CD4-positive, alpha-beta T cell treated with Interleukin-15 for 4 hours (primary cell): ENCODE measurements at places on chromosomes 4 and X.

- DNase-seq: no peak
Observed at GRCh38 chrX:87901060-87901459, 383.5 kb downstream of the KLHL4 start.

DNA sequence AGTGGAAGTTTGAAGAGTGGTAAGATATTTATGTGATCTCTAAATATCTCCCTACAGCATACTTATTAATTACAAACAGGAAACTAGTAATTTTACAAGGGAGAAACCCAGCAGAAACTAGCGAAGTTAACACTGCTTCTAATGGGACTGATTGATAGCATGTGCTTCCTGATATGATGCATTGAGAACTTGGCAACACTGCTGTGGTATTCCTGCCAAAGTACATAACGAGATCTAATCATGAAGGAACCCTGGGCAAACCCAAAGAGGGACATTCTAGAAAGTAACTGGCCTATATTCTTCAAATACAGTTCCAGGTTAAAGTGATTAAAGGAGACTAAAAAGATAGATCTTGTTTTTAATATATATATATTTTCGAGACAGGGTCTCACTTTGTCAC, 4.6 kb upstream of the GPR34 start:
- no peak for DNase-seq

DNA sequence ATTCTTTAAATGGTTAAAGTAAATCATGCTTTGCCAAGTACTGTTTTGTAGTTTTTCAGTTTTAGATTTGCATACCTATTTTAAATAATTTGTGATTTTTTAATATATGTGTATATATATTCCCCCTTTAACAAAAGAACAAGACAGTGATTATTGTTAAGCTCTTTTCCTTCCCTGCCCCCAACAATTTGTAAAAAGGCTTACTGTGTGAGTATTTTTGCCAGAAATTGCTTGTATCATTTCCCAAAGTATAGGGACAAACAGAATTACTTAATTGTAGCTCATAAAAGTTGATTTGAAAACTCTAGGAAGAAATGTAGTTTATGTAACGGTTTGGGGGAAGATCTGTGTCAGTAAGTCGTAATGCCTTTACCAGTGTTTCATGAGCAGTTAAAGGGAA, 19.0 kb downstream of the CPEB2 start:
- no peak for DNase-seq

DNA sequence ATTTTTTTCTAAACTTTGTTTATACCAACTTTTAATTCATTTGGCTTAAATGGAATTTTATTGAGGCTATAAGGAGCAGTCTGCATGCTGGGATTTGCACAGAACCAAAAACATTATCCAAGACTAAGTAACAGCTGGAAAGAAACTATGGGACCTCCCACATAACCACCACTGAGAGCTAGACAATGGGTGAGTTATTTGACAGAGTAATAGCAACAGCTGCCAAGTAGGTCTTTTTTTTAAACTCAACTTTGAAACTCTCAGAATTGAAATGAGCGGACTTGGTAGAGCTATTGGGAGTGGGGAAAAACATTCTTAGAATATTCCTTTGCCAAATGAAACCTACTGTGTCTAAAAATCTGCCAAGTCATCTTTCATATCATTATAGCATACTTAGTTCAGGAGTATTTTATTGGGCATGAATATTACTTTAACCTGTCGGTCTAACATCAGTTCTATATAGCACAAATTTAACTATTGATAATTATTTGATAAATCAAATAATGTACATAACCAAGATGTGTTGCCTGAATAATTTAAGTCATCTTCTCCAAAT, 1428.0 kb downstream of the PCDH7 start:
- no peak for DNase-seq

DNA sequence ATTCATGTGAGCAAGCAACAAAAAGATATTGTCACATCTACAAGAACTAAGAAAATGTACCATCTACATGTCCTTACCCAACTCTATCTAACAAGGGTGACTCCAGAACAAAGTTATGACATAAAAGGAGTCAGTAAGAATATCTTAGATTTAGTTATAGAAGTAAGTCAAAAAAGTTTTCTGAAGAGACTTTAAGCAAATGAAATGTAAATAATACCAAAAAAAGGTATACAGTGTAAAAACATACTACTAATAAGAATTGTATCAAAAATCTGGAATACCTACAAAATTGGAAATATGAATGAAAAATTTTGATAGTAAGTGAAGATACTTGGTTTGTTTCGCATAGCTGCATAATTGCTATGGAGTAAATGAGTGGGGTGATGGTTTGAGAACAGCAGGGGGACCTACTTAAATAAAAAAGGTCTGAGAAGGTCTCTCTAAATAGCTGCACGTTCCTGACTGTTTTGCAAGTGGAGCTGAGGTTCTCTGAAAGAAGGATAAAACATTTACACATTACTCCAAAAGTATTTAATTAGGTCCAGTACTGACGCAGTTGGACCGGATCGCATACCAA, 51.0 kb upstream of the ENPP6 start:
- DNase-seq: no peak

- no peak for DNase-seq
Observed at GRCh38 chrX:136827026-136827425, 46.3 kb upstream of the ARHGEF6 start.

- DNase-seq: no peak
Observed at GRCh38 chr4:155705664-155706063, 39.0 kb downstream of the GUCY1A1 start.

DNA sequence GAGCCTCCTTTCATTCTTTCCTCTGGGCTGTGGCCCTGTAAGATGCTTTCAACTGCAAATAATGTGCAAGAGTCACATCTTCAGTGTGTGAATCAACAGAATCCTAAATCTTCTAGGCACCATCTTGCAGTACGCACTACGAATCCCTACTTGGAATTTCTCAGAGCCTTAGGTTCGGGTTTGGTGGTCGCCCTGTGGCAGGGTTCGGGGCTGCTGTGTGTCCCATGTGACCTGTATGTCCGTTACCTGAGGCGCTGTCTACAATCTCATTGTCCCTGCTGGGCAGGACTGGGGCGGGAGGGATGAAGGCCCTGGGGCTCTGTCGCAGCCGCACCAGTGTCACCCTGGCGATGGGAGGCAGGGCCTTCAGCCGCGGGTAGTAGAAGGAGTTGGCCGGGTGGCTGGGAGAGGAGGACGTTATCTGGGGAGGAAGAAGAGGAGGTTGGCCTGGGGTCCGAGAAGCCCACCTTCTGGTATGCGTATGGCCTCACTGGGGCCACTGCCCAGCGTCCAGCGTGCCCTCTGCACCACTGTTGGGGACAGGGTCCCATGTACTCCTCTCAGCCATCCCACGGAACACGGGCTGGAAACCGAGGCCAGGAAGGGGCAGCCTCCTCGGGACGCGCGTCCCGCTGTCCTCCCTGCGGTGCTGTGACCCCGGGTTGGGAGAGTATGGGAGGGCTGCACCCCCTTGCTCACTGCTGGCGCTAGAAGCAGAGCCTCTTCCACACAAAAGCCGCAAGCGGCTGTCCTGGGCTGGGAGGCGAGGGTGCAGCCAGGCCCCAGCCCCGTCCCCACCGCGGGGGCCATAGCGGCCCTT, 2.0 kb downstream of the SPON2 start:
- no peak for DNase-seq

GRCh38 chr4:154487145-154487544, 4.5 kb downstream of the DCHS2 start:
- DNase-seq: no peak

GRCh38 chrX:3263681-3264126, 82.7 kb downstream of the MXRA5 start:
- no peak for DNase-seq

- peak; percentile 72 for DNase-seq
Observed at GRCh38 chr4:113682730-113683537, 78.6 kb downstream of the CAMK2D start.

DNA sequence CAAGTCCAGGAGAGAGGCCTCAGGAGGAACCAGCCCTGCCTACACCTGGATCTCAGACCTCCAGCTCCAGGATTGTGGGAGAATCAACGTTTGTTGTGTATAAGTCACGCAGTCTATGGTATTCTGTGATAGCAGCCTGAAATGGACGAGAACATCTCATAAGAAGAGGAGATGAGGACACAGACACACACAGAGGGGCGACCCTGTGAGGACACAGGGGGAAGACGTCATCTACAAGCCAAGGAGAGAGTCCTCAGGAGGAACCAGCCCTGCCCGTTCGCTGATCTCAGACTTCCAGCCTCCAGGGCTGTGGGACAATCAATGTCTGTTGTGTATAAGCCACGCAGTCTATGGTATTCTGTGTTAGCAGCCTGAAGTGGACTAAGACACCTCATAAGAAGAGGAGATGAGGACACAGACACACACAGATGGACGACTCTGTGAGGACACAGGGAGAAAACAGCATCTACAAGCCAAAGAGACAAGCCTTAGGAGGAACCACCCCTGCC, 20.3 kb downstream of the P2RY8 start:
- no peak for DNase-seq

- DNase-seq: no peak
Observed at GRCh38 chr4:126755506-126755905, 877.3 kb upstream of the INTU start.

GRCh38 chr4:40940317-40940741, 190.6 kb downstream of the NSUN7 start:
- no peak for DNase-seq

DNA sequence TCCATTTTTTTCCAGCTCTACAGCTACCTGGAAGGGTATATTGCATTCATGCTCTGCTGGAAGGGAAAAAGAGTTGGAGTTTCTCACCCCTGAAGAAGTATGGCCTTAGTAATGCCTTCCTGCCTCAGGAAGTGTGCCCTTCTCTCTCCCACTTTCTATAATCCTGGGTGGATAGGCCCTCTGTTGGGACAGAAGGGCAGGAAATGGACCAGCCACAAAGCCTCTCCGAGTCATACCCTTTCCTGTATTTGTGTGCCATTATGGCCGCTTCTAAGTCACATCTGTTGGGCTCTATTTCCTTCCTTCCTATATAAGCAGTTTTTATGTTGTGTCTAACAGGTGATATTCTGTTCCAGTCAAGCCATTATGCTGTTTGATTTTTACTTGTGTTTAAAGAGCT, 74.8 kb upstream of the SMARCA5 start:
- DNase-seq: no peak

GRCh38 chrX:153845842-153846241, 15.5 kb upstream of the PDZD4 start:
- DNase-seq: no peak

GRCh38 chr4:56613101-56613862, 67.8 kb downstream of the HOPX start:
- no peak for DNase-seq

DNA sequence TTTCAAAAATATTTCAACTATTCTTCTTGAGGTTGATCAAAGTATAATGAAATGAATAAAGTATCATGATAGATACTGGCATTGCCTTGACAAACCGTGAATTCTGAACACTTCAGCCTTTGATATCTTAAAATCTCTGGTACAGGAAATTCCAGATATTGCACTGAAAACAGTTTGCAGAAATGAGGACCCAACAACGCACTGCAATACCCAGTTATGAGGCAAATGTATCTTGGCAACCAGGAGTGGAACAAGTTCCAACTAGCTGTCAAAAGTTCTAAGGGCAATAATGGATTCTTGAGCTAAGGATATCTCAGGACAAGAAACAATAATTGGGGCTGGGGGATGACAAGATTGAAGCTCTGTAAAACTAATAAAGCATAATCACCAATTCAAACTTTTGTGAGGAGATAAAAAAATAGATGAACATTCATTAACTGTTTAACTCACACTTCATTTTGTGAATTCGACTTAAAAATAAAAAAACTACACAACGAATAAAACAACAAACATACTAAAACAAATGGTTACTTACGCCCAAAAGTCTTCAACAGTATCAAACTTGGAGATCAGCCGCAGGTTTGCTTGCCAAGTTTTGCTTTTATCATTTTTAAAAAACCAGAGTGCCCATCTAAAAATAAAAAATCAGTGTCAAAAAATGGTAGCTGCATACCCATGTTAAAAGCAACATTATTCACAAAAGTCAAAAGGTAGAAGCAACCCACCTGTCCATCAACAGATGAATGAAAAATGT, 38.1 kb downstream of the EIF4E start:
- DNase-seq: no peak

DNA sequence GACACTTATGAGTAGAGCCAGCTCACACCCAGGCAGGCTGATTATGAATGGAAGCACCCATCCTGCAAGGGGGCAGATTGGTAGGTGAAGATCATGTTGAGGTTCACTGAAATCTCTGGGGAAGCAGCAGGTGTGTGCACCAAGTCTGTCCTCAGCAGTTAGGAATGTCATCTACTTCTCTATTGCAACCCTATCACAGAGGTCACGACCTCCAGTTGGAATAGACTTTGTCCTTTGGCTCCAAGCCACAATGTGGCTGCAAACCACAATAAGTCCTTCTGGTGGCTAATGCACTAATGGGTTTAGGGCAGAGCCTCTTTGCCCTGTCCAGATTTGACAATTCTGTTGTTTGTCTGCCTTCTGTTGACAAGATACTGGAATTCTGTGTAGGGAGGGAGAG, 1056.7 kb downstream of the PCDH19 start:
- DNase-seq: no peak

- DNase-seq: no peak
Observed at GRCh38 chr4:4888695-4889094, 29.2 kb downstream of the MSX1 start.

GRCh38 chrX:39144323-39144722, 343.1 kb downstream of the MID1IP1 start:
- no peak for DNase-seq

GRCh38 chr4:54173281-54173912, 55.7 kb upstream of the PDGFRA start:
- DNase-seq: no peak

- no peak for DNase-seq
Observed at GRCh38 chr4:150235808-150236271, 157.6 kb downstream of the DCLK2 start.

DNA sequence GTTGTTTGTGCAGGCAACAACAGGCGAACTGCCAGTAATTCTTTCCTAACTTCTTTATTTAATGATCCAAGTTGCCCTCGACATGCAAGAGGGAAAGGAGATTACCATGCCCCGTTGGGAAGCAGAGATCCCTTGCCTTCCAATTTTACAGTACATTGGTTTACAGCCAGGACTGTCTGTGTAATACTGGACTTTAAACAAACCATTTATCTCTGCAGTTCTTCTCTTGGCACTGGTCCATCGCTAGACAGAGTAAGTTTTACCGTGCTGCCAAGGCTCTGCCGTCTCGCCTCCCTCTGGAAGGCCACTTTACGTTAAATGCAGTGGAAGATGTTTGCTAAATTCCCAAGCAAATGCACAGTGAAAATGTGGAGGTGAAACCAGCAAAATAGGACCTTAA, 660.3 kb upstream of the PRKX start:
- DNase-seq: no peak

DNA sequence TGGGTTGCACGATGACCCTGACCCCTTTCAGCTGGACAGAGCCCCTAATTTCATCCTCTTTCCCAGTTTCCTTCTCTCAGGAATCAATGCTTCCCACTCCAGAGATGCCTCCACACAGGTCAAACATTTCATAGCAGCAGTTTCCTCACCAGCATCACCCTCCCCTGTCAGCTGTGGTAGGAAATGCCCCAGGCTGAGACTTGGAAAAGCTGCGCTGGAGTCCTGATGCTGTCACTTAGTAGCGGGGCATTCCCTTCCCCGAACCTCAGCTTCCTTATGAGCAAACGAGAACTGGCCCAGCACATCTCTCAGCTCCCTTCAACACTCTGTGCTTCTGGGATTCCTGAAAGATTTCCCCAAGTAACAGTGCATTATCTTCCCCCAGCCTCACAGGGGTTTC, 2.7 kb downstream of the GJB1 start:
- DNase-seq: no peak
